Cerebellar cortex (tissue), 1 donor: ENCODE measurements at places on chromosomes 5 and 9.
A peak's percentile ranks its signal among the peaks of the same experiment; 100 is the strongest.

- no peak for DNase-seq
These were observed 18.7 kb upstream of the CYFIP2 start for GRCh38 chr5:157247267-157247666.

DNA sequence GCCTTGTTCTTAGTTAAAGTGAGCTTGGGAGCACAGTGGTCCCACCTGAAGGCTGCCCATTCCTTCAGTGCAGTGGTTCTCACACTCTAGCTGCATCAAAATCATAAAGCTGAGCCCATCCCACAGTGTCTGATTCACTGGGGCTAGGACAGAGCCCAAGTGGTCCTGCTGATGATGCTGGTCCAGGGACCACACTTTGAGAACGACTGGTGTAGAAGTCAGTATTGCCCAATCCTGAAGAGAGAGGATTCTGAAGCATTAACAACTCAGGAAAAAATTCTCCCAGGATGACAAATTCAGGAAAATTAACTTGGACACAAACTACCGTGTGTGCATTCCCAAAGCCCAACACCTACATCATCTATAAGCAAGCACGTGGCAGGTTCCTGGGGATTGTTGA lies 176.2 kb downstream of the GABBR2 start:
- no peak for DNase-seq

- no peak for DNase-seq
These were observed 5.7 kb downstream of the EQTN start for GRCh38 chr9:27291292-27291691.

DNA sequence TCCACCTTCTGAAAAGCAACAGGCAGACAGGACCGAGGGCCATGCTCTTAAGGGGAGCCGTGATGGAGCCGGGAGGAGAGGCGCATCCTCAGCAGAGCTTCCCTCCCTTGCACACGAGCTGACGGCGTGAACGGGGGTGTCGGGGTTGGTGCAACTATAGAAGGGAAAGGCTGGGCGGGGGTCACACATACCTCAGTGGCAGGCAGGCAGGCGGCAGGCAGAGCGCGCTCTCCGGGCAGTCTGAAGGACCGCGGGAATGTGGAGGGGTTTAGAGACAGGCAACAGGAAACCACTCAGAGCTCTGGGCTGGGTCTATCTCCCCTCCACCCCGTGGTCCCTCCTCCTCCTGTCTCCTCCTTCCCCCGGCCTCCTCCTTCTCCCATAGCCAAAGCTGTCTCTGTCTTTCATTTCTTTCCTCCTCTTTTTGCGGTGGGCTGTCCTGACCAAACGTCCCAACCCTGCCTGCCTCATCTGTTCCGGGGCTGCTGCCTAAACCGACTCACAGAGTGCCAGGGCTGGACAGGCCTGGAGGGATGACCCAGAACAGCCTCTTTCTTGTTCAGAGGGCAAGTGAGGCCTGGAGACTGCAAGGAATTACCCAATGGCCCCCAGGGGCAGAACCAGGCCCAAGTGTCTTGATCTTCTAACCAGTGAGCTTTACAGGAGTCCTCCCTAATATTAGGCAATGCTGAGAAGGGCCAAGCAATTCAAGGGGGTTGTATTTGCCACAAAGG lies at the start of gene SPARC:
TSS of gene SPARC (minus strand) at position 242 of the 734 bp plus-strand sequence. CDS start 10,727 bp downstream, outside the sequence.
- peak; percentile 61 for DNase-seq

DNA sequence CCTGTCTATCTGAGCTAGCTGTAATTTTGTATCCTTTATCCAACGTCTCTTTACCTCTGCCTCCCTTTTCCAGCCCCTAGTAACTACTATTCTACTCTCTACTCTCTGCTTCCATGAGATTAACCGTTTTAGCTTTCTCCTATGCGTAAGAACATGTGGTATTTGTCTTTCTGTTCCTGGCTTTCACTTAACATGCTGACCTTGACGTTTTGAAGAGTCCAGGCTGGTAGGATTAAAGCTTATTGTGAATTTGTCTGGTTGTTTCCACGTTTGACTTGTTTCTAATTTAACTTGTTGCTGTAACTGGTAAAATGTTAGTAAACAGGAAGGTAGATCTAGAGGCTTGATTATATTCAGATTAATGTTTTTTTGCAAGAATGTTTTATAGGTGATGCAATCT lies 385.3 kb downstream of the PSAT1 start:
- DNase-seq: no peak

DNA sequence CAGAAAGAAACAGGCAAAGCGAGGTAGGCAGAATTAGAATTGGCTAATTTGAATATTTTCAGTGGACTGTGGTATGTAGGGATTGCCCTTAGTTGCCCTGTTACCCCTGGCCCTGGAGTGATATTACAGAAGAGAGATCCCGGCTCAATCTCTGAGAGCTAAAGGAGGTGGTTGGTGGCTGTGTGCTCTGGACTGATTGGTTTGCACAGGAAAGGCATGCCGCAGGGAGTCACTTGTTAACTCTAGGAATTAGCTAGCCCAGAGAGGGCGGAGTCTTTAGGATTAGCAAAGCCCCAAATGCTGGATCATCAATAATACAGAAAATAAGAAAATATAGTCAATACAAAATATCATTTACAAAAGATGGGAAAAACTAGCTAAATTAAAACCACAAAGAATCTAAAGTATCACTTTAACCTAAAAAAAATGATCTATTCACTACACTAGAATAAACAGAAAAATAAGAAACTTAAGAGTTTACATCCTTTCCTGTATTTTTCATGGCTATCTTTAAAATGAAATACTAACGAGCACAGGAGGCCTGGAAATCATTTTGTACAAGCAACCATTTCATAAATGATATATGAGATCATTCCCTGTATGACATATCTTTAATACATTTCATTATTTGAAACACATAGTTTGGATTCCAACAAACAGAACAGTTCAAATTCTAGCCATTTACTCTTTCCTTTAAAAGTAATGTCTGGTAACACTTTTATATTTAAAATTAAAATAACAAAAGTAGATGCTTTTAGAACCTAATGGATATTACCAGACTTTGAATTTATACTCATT lies 71.1 kb downstream of the GNAQ start:
- no peak for DNase-seq
